ENCODE measurements at places on chromosomes 2 and 18.

DNA sequence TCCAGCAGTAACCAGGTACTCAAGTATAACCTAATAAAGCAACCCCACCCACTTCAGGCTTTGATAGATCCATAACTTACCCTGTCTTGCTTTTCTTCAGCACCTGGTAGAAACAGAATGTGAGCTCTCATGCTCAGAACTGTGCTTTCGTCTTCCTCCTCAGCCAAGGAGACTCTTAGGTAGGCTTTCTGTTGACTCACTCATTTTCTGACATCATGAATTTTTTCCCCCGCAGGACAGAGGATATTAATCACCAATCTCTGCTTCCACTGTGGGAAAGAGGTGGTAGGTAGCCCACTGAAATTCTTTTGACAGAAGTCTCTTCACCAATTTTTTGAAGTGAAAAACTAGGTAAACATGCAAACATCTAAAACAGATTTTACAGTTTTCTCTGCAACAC, 241.2 kb upstream of the KCNJ3 start:
- DNase-seq, result no peak

- DNase-seq, result no peak
Observed at GRCh38 chr2:171136024-171136423, 24.7 kb downstream of the TLK1 start.

DNA sequence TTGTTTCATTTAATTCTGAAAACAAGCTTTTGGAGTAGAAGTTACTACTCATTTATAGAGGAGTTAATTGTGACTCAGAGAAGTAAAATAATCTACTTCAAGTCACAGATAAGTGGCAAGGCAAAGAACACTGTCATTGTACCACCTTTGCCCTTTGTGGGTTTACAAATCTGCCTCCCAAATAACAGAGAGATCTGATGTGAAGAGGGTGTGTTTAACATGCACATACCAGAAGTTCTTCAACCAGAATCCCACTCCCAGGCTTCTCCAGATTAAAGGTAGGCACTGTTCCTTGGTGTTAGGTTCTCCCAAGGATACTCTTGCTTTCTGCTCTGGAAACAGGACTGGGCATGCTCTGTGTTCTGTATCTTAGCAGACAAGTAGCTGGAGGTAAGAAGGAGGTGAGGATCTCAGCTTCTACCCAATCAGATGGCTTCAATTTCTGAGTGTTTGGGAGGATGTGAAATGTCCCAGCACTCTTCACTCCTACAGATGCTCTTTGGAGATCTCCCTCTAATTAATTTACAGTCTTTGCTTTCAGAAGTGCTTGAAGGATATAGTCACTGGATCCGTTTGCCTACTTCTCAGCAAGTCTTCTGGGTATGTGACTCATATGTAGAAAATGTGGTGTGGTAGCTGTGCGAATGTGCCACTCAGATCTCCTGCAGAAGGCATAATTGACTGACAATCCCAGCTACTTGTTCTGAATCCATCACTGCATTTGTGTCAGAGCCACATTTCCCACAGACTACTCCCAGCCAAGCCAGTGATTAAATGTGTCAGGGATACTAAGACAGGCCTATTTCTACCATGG, 111.1 kb downstream of the KLHL14 start:
- DNase-seq, result peak; percentile 15

GRCh38 chr18:74482697-74483096, 13.5 kb upstream of the CNDP2 start:
- DNase-seq, result no peak

DNA sequence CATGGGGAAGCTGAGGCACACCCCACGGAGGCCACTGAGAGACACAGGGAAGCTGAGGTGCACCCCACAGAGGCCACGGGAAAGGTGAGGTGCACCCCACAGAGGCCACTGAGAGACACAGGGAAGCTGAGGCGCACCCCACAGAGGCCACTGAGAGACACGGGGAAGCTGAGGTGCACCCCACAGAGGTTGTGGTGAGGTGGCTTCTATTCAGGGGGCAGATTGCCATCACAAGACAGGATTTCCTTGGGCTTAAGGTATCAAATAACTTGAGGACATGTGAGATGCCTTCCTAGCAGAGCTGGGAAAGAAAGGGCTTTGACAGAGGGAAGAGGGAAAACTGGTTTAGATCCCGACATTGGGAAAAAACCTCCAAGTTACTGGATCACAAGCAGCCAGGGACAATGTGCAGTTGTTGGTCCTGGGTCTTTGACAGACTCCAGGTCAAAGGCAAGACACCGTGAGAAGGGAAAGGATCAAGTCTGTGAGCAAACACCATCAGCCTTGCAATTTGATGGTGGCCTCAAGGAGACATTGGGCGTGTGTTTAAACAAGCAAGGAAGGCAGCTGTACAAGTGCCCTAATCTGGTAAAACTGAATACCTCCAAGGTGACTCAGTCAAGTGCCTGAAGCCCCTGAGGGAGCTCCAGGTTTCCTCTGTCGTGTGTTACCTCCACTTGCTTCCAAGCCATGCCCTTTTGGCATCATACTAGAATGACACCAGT, 133.2 kb upstream of the EPAS1 start:
- no peak for DNase-seq

DNA sequence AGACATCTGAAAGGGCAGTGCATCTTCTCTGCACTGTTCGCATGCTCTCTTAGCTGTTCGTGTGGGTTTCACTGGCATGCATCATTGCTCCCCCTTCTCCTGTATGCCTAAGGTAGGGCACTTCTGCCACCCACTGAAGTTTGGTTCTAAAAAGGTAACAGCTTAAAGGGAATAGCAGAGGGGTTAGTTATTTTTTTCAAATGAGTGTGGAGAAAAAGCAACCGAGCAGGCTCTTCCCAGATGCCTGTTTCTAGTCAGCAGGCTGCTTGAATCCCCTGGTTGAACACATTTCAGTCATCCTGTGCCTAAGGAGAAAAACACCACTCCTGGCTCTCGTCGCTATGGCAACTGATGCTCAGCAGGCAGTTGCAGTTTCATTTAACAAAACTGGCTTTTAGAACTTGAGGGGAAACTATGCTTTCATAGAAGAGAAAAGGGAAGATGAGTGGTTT, 69.8 kb upstream of the GALNT3 start:
- no peak for DNase-seq

- DNase-seq, result peak; percentile 89
Observed at GRCh38 chr2:219331560-219332213, 857 bp downstream of the RESP18 start.

DNA sequence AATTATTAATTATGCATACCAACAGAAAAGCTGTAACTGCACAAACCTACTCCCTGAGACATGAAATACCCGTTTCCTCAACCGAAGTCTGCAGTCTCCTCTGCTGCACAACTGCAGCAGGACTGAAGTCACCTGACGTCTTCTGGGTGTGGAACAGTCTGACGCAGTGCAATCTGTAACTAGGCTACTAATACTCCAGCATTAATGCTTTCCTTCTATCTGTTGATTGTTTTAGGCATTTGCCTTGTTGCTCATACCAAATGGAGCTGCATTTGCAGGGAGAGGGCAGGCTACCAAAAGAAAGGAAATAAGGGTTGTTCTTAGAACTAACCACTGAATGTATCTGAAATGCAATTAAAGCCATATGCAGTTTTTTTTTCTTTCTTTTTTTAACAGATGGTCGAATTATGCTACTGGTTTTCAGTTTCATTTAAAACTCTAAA, 40.1 kb downstream of the RTN4 start:
- peak; percentile 30 for DNase-seq

DNA sequence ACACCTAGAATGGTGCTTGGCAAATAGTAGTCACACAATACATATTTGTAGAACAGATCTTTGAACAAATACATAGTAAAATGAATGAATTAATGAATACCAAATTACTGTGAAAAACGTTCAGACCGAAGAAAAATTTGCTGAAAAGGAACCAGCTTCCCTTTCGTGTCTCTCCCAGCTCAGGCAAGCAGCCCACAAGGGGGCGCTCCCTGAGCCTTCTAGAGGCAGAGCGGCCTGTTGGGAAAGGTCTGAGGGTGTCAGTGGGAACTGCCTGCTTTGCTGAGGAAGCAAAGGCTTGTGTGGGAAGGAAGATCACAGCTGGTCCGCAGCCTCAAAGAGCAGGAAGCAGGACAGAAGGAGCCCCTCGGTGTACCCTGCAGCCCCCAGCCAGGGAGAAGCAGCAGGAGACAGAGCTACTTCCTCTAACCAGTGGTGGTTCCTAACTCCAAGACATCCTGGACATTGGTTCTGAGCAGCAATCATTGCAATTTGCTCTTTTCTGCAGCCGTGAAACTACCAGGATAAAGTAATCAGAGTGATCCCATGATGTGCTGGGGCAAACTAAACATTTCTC, 231.1 kb downstream of the ANKRD30B start:
- peak; percentile 68 for DNase-seq

DNA sequence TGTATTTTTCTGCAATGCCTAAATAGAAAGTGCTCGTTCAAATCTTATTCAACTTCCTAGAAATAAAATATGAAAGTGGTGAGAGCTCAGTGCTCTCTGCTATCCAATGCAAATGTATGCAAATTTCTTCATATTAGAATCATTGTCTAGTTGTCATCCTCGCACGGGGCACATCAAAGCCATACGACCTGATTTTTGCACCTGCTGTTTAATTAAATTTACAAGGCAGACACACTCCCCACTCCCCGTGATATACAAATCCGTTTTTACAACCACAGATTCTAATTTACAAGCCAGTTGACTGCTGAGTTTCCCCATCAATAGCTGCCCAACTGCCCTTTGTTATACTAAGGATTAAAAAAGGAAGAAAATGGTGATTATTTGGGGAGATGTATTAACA, 284.6 kb downstream of the RNF144A start:
- DNase-seq, result no peak

GRCh38 chr2:208371634-208371935, 35.0 kb upstream of the PTH2R start:
- no peak for DNase-seq

DNA sequence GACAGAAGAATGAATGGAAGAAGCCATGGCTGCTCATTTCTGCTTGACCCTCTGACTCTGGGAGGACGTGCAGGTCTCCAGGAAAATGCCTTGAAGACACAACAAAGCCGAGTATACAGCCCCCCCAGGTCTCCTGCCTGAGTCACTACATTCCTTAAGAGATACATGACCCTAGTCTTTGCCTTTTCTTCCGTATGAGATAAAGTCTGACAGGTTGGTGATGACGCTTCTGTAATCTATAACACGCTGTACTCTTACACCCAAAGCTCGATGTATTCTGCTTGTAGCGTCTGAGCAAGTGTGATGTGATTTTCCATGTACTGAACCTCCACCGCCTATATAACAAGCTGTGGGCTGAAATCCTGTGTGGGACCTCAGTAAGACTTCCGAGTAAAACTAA, 77.3 kb downstream of the KCTD1 start:
- no peak for DNase-seq

- no peak for DNase-seq
Observed at GRCh38 chr2:18927525-18928232, 338.3 kb upstream of the NT5C1B start.

DNA sequence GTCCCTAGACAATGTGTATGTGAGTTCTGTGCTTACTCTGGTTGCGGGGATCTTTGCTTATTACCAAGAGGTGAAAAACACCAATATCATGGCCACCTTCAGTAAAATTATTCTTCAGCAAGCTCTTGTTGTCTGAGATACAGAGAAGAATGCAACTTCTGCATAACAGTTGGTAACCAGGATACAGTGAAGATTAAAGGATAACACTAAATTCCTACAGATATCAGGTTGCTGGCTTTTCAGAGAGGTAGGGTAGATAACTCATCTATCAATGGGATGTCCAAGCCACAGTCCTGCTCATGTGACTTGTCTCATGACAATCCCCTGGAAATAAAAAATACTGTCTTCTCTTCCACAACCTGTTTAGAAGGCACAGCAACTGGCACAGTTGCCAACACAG, 308.5 kb downstream of the TNS1 start:
- no peak for DNase-seq

- no peak for DNase-seq
Observed at GRCh38 chr2:158651358-158652057, 143.6 kb upstream of the DAPL1 start.

GRCh38 chr2:14632133-14632936, at the start of gene LRATD1:
LRATD1 (plus strand) TSS chr2:14632717; CDS start chr2:14633980, 1,263 bp downstream.
- DNase-seq, result peak; percentile 90

DNA sequence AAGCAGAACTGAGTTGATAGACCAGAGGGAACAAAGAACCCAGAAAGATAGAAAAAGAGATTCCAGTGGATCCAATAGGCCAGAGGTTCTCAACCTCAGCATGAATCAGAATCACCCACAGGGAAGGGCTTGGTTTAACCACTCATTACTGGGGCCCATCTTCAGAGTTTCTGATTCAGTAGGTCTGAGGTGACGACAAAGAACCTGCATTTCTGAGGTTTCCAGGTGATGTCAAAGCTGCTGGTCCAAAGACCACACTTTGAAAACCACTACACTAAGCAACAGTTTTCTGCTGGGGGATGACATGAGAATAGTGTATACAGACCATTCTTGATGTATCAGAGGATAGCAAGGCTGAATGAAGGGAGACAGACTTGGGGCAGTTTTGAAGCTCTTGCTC, 296.9 kb upstream of the STON1 start:
- no peak for DNase-seq

- DNase-seq, result peak; percentile 77
Observed at GRCh38 chr2:218257390-218257981, 3.3 kb upstream of the GPBAR1 start.

GRCh38 chr2:4549666-4550210, 846.4 kb downstream of the DCDC2C start:
- DNase-seq, result no peak

GRCh38 chr2:16225071-16225470, 284.7 kb downstream of the MYCN start:
- no peak for DNase-seq

DNA sequence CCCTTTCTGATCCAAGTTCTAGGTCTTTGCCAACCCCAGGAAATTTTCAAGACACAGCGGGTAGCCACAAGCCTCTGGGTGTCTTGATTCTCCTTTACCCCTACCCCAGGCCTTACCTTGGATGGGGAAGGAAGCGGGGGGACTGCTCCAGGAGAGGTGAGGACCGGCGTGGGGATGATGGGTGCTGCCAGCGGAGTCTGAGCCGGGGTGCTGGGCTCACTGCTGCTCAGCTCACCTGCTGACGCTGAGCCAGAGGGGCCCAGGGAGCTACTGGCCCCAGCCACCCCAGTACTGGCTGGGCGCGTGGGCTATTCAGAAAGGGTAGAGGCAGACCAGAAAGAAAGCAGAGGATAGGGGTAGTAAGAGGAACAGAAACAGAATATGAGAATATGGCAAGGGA, 8.7 kb downstream of the DCTN1 start:
- no peak for DNase-seq

- no peak for DNase-seq
Observed at GRCh38 chr2:6301426-6301825, 564.3 kb downstream of the CMPK2 start.

DNA sequence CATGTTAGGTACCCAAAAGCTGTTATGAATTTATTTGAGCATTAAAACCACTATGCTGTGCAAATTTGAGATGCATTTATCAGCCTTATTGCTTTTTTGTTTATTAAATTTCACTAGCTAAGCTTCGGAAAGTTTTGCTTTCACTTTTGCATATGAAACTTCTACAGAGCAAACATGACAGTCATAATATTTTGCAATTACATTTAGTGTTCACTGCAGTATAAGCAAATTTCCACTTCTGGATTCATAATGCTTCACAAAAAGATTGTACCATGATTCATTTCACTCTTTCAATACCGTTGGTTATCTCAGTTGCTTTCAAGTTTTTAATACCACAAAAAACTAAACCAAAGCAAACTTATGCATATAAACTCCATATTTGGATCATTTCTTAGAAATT, 228.7 kb upstream of the SLC8A1 start:
- no peak for DNase-seq
